Hepatic stellate cell (primary cell): ENCODE measurements at places on chromosomes 4 and X.
A peak's percentile ranks its signal among the peaks of the same experiment; 100 is the strongest.

DNA sequence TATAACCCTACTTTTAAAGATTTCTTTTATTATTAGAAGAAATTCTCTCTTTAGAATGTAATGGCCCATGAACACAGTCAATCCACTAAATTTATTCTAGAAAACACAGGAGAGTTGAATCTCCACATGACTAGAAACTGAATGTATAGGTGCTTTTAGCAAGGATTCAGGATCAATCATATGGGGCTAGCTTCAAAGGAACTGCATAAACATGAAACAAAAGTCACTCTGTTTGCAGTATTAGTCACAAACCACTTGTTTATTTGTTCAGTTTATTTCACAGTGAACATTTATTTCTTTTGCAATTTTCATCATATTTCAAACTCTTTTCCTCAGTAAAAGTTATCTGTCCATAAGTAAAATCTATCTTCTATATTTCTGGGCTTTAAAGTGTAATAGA is 1604.6 kb downstream of the PCDH18 start:
- DNase-seq: no peak

- peak; percentile 12 for DNase-seq
These were observed 31.8 kb downstream of the ANXA10 start for GRCh38 chr4:168124008-168124641.

- DNase-seq: no peak
These were observed 70.6 kb upstream of the PROM1 start for GRCh38 chr4:16154451-16154850.

- DNase-seq: peak; percentile 77
These were observed 568 bp downstream of the NIPAL1 start for GRCh38 chr4:48017108-48017571.

GRCh38 chr4:140154572-140154891 is 548 bp upstream of the MAML3 start:
- DNase-seq: no peak

DNA sequence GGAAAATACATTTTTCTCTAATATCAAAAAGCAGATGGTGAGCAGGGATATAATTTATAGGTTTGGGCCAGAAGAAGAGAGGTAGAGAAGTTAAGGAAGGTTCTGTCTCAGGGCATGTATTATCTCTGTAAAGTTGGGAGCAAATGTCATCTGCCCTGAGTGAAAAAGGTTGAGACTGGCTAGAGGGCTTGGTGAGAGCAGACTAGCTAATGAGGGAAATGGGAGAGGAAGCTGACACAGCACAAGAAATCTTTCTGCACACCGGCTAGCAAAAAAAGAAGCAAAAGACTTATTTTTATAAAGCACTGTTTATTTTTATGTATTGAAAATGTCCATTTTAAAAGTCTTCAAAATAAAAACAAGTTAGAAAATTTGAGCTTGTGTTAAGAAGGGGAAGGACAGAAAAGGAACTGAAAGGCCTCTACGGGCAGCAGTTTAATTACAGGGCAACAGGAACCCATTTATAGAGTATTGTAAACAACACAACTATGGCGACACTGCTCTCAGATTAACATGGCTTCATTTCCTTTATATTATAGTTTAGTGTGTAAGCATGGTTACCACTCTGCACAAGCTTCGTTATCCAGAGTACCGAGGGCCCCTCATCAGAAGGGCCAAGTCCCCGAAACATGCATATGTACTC is 17.4 kb downstream of the CD40LG start:
- DNase-seq: no peak

GRCh38 chrX:49058794-49059193 is at the start of gene CCDC120:
TSS of gene CCDC120 (plus strand) at chrX:49058999. CDS start at chrX:49062042, 3,043 bp downstream.
- DNase-seq: no peak

- no peak for DNase-seq
These were observed 2.8 kb downstream of the APLN start for GRCh38 chrX:129651756-129652564.

GRCh38 chrX:9905288-9905687 is 61.9 kb upstream of the CLDN34 start:
- DNase-seq: peak; percentile 71

- DNase-seq: peak; percentile 6
These were observed 333.8 kb downstream of the DMD start for GRCh38 chrX:32877592-32877991.

DNA sequence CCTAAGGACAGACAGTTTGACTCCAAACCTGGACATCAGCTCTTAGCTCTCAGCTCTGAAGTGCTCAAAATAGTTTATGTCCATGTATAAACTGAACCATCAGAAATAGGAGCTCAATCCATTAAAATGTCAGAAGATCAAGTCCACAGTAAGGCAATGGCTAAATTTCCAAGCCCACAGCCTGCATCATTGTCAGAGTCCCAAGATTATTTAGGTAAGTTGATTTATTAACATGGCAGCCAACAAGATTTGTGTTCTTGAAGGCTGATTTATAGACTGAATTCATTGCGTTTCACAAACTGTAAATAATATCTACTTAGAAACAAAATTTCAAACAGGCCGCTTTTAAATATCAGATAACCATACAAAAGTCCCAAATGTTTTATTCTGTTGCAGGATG is 286.5 kb upstream of the ADGRL3 start:
- no peak for DNase-seq

DNA sequence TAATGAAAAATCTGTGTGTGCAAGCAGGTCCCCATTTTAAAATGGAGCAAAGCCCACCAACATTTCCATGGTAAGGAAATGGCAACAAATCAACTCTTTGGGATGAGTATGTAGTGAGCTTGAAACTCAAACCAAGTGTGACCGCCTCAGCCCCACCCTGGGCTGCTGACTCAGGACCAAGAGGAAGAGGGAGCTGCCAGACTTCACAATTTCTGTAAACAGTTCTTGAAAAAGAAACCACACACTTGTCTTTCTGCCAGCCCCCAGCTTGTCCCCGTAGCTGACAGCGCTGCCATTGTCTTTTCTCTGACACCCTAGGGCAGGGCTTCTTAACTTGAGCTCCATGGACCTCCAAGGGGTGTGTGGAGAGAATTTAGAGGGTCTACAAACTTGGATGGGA is 10.3 kb downstream of the RTL5 start:
- DNase-seq: peak; percentile 60
